ENCODE measurements at places on chromosomes 1 and 21.

GRCh38 chr1:214416417-214416816 lies 135.0 kb downstream of the PTPN14 start:
- no peak for DNase-seq

DNA sequence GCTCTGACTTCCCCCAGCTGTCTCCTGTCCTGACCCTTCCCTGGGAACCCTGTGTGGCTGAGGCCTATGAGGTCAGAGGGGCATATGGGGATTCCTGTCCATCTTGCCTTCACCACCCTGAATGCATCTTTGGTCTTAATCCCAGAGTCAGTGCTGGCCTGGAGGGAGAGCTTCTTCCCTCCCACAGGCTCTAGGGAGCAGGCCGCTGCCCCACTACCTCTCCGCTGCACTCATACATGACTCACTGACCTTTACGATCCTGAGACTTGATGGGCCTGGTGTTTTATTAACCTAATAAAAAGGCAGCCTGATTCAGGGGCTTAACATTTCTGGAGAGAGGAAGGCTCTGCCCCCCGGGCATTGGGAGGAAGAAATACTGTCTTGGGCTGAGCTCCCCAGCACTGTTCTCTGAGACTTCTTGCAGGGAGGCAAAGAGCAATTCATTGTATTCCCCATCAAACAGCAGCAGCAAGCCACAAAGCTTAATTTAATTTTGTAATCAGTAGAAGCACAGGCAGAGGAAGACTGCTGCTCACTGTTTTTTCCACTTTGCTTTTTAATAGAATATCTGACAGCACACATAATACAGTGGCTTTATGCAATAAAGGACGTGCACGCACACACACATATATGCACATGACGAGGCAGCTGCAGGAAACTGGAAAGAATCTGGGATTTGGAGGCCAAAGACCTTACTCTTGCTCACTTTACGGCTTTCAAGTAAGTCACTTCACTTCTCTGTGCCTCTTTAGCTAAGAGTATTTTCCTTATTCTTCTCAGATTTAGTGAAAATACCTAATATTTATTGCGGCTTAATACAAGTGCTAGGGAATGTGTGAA lies 89.2 kb upstream of the GRIK3 start:
- no peak for DNase-seq

- DNase-seq: peak; percentile 29
Measured at GRCh38 chr1:1020415-1021009, 592 bp downstream of the AGRN start.

DNA sequence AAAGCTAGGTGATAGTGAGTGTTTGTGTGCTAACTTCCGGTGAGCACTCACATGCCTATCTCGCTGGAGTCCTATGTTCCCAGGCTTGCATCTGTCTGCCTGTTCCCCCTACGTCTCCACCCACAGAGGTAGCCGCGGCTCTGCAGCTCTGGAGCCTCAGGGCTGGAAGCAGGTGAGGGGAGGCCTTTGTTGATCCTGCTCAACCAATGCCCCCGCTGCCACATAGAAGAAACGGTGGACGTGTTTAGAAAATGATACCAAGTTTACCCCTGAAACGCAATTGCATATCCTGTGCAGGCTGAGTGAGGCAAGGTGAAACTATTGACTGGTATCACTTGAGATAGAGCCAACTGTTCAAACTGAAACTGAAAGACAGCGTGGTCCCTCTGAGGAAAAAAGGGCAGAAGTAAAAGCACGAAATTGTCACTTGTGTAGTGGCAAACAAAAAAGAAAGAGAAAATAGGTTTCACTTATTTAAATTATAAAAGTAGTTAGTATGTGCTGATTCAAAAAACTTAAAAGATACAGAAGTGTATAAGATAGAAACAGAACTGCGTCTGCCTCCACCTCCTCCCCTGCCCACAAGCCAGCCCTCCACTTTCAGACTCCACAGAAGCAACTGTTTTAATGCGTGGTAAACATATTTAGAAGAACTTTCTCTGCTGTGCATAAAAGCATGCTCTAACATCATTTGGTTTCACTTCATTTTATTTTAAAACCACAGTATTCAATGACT lies 38.6 kb upstream of the ETS2 start:
- peak; percentile 21 for DNase-seq

GRCh38 chr1:118960567-118961136 lies 27.5 kb downstream of the TBX15 start:
- DNase-seq: no peak

DNA sequence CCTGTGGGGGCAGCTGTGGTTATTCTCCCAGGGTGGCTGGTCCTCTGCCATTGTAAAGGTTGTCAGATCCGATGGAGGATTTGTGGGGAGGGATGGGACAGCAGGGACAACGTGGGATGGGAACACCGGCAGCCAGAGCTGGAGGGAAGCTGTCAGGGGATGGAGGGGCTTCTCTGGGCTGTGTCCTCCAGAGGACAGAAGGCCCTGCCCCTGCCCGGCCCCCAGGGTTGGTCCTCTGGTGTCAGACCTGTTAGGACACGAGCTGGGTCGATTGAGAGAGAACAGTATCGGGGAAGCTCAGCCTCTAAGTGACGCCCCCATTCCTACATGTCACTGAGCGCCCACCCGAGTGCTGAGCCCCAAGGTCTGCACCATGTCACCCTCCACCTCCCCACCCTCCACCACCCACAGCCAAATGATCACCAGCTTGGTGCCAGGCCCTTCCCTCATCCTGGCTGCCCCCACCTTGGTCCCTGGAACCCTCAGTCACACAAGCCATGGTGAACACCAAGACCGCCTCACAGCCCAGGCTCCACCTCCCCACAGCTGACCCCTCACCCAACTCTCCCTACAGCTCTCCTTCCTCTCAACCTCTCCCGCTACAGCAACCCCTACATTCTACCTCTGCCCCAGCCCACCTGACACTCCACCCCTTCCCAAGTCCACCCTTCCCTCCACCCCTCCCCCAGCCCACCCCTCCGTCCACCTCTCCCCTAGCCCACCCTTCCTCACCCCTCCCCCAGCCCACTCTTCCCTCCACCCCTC lies 244.4 kb downstream of the MATN1 start:
- DNase-seq: no peak

DNA sequence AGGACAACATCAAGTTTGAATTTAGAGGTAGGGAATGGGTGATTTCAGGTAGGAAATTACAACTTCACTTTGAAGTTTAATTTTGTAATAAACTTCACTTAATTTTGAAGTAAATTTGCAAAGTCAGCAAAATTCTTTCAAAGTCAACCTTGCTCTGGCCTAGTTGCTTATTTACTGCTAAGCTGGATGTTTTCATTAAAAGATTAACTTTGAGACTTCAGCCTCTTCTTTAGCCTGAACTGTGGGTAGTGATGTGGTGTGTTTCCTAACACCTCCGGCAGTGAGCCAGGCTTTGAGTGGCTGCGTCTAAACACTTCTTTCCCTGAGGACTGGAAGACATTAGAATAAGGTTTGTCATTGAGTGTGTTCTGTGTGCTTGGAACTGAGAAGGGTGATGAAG lies at the start of gene HAO2:
Gene HAO2 (plus strand): TSS at position 232 of the 400 bp plus-strand sequence. CDS start 12,301 bp downstream, outside the sequence.
- no peak for DNase-seq

DNA sequence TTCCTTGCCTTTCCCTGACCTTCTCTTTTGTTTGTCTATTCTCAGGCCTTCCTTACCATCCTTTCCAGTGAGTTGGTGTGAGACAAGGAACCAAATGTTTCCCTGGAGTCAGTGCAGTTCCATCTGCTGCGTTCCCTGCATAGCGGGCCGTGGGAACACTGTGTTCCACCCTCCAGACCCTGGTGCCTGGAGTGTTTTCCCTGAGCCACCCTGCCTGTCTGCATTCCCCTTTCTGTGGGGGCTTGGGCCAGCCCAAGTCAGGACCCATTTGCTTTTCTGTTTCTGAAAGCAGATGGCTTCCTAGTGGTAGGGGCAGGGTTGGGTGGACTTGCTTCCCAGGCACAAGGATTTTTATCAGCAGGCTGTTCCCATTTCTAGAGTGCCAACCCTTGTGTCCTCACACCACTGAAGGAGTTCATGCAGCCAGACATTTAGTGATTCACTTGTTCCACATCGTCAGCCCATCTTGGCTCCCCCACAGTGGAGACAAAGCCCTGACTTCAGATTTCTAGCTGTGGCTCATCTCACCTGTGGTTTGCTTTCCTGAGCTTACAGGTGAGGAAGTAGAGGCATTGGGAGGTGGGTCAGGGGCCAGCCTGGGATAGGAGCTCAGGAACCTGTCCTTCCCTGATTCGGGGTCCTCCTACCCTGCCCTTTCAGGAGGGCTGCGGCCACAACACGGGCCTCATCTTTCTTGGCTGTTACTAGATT lies 14.1 kb upstream of the MYOG start:
- DNase-seq: no peak

GRCh38 chr1:160720356-160721085 lies 8.9 kb upstream of the CD48 start:
- DNase-seq: no peak

- DNase-seq: no peak
Measured at GRCh38 chr1:45265244-45265643, 58.8 kb upstream of the ZSWIM5 start.

DNA sequence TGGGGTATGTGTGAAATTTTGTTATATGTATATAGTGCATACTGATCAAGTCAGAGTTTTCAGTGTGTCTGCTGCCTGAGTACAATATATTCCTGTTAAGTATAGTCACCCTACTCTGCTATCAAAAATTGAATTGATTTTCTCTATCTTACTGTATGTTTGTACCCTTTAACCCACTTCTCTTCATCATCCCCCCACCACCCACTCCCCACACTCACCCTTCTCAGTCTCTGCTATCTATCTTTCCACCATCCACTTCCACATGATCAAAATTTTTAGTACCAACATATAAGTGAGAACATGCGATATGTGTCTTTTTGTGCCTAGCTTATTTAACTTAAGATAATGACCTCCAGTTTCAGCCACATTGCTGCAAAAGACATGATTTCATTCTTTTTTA lies 4.2 kb downstream of the LY9 start:
- DNase-seq: no peak

DNA sequence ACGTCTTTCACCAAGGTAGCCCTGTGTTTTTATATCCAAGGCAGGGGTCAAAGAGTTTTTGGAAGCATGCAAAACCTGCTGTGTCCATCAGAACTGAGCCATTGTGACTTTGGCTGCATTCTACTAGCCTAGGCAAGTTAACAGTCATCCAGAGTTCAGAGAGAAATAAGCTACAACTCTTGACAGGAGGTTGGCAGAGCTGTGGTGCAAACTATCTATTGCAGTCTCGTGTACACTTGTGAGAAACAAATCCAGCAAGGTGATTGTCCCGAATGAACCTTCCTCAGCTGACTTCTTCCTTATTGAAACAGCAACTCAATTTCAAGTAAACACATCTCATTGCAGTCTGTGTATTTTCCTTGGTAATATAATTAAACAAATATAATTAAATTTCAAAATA lies 124.5 kb downstream of the NCAM2 start:
- no peak for DNase-seq

DNA sequence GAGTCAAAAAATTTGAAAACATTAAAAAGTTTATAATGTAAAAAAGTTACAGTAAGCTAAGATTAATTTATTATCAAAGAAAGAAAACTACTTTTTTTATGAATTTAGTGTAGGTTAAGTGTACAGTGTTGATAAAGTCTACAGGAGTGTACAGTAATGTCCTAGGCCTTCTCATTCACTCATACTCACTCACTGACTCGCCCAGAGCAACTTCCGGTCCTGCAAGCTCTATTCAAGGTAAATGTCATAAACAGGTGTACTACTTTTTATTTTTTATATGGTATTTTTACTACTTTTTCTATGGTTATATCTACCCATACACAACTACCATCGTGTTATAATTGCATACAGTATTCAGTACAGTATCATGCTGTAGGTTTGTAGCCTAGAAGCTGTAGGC lies 49.6 kb downstream of the TBX19 start:
- DNase-seq: no peak

GRCh38 chr1:39854738-39855137 lies 28.6 kb downstream of the TRIT1 start:
- DNase-seq: no peak

GRCh38 chr1:78855258-78855657 lies 151.3 kb downstream of the ADGRL4 start:
- no peak for DNase-seq

GRCh38 chr1:248825573-248825908 lies 174 bp downstream of the SH3BP5L start:
- no peak for DNase-seq

GRCh38 chr1:228416217-228416933 lies at the start of gene TRIM17:
TSS of gene TRIM17 (minus strand) at chr1:228416861. CDS start at chr1:228415072, 1,789 bp downstream.
- no peak for DNase-seq
